ENCODE measurements at places on chromosomes 3 and 15.

DNA sequence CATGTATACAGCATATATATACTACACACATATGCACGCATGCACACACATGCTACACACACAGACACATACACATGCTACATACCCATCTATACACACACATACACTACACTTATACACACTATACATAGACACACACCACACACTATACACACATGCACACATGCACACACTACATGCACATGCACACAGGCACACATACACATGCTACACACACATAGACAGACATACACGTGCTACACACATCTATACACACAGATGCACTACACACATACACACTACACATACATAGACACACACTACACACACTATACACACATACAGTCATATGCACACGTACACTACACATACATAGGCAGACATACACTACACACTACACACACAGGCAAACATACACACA, 51.2 kb upstream of the PRR20G start:
- no peak for DNase-seq

- DNase-seq, result no peak
Measured at GRCh38 chr15:77915261-77915960, 162.1 kb downstream of the TBC1D2B start.

DNA sequence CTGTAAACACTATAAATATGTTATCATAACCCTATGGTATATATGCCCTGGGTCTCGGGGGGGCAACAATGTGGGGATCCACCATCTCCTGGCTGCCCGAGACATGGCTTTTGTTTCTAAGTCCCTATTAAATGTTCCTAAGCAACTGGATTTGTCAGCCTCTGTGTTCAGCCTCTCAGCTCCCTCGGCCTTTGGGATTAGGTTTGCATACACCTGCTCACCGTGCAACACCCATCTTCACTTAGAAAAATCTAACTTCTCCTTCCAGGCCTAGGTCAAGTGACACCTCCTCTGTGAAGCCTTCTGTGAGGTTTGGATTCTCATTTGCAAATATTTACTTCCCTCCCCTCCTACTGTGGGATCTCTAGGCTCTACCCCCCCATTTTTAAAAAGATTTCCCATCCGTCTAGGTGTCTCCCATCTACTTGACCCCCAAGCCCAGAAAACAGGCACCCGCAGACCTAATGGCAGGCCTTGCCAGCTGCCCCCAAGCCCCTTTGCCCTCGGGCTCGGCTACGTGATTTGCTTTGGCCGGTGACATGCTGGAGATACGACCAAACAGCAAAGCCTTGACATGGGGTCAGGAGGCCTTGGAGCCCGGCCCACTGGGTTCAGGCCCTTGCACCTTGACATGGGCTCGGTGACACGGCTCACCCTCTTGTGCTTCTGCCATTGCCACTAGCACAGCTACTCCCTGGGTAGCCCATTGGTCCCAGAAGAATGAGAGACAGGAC, 66.0 kb upstream of the BLM start:
- no peak for DNase-seq

- no peak for DNase-seq
Measured at GRCh38 chr3:4520033-4520816, 27.1 kb downstream of the ITPR1 start.

DNA sequence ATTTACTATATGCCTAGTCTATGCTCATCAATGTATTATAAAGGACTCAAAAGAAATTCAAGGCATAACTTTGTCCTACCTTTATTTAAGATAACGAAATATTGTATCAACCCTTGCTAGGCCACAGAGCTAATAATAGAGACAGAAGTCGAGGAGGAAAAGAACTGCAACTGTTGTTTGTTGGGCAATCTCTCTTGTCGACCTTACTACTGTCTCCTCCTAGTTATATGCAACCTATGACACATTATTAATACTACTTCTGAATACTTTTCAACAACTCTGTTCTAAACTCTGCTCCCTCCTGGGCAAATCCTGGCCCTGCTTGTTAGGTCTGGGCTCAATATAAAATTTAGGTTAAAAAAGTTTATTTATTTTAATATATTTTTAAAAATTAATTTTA, 24.6 kb downstream of the SPPL2A start:
- no peak for DNase-seq

- no peak for DNase-seq
Measured at GRCh38 chr3:158780766-158781165, 21.1 kb upstream of the MFSD1 start.

- no peak for DNase-seq
Measured at GRCh38 chr15:61997786-61998185, 62.5 kb downstream of the VPS13C start.

GRCh38 chr3:145269106-145269505, 891.9 kb downstream of the PLOD2 start:
- no peak for DNase-seq

- no peak for DNase-seq
Measured at GRCh38 chr3:151226088-151226563, 23.1 kb upstream of the GPR171 start.

- no peak for DNase-seq
Measured at GRCh38 chr15:58873267-58873666, 60.2 kb downstream of the SLTM start.

- DNase-seq, result no peak
Measured at GRCh38 chr3:78881501-78881900, 886.3 kb downstream of the ROBO1 start.

- no peak for DNase-seq
Measured at GRCh38 chr15:92670621-92671020, 15.0 kb upstream of the FAM174B start.

DNA sequence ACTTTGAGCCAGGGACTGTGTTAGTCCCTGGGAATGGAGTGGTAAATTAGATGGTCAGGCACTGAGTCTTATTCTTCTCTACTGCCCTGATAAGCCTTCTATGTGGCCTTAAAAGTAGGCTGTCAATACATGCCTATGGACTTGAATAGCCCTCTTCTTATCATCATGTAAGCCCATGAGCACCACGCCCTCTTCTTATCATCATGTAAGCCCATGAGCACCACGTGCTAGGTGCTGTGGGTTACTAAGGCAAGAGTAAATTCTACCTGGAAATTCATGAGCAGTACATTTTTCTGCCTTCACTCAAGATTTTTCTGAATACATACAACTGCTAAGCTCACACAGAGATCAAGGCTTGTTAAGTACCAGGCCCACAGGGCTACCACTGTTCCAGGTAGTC, 68.5 kb downstream of the DHX30 start:
- DNase-seq, result no peak

GRCh38 chr3:152183473-152183872, 85.3 kb upstream of the MBNL1 start:
- DNase-seq, result no peak

GRCh38 chr3:141482245-141482922, 4.4 kb upstream of the RASA2 start:
- no peak for DNase-seq

- DNase-seq, result no peak
Measured at GRCh38 chr3:36149447-36149865, 230.8 kb upstream of the STAC start.

DNA sequence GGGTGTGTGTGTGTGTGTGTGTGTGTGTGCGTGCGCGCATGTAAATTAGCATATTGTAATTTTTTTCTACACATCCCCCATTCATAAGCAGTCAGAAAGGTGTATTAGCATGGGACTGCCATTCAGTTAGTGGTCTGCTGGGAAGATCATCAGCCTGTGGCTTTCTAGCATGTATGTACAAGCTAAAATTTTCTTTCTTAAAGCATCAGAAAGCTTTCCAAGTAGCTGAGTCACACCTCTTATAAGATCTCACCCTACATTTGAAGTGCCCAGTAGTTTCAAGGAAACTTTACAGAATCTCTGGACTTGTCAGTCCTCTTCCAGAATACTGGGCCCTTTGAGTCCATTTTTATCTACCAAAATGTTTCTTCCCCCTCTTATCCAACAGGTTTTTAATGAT, 411.4 kb upstream of the TPRG1 start:
- DNase-seq, result no peak

DNA sequence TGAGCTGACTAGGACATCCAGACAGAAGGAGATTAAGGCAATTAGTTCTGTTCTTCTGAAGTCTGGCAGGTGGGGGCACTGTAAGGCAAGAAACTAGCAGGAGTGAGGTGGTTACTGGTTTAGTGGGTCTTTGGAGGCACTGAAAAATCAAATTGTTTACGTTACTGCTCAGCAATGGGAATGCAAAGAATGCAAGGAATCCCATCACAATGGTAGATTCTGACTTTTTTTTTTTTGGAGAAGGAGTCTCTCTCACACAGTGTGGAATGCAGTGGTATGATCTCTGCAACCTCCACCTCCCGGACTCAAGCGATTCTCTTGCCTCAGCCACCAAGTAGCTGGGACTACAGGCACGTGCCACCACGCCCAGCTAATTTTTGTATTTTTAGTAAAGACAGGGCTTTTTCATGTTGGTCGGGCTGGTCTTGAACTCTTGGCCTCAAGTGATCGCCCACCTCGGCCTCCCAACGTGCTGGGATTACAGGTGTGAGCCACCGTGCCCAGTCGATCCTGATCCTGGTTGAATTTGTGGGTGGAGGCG, 16.4 kb downstream of the FAM107A start:
- DNase-seq, result no peak

- DNase-seq, result no peak
Measured at GRCh38 chr15:59543721-59544547, 67.6 kb upstream of the GCNT3 start.

DNA sequence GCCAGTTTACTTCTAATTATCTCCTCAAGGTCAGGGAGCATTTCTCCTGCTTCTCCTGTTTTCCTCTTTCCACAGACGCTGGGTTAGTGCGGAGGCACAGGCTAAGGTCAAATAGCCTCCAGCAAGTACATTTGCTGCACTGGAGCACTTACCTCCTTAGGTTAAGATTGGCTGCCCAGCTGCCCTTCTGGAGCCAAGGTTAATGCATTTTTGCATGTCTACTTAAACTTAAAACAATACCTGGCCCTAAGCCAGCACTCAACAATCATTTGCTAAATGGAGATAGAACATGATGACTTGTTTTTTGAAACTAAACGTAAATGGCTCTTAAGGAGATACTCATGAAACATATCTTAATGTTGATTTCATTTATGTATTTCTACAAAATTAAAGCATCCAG, 83.5 kb downstream of the SSR3 start:
- no peak for DNase-seq

GRCh38 chr15:59190291-59190690, 16.4 kb upstream of the LDHAL6B start:
- no peak for DNase-seq

DNA sequence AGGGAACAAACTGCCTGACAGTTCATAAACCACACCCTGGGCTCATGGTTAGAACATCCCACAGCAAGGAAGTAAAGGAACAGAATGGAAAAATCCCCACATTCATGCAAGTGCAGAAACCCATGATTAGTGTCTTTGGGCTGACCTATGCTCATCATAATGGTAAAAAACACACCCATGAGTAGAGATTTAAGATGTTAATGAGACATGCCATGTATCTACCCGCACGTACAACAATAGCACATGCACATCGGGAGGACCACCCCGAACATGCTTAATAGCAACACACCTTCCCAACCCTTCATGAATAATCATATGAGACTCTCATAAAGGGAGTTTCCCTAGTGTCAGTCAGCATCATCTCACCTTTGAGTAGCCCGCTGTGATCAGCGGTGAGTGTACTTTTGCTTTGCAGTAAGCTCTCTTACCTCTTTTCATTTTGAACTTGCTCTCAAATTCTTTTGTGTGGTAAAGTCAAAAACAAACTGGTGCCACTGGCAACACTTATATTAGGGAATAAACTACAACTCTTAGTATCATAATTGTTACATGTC, 23.2 kb downstream of the ZBED2 start:
- no peak for DNase-seq

GRCh38 chr3:81958972-81959640, 197.7 kb upstream of the GBE1 start:
- DNase-seq, result no peak

GRCh38 chr3:12507591-12508281, 23.5 kb downstream of the TSEN2 start:
- no peak for DNase-seq

GRCh38 chr15:73571346-73571745, 61.8 kb downstream of the NPTN start:
- no peak for DNase-seq

GRCh38 chr3:3556078-3556477, 243.2 kb upstream of the LRRN1 start:
- DNase-seq, result no peak

DNA sequence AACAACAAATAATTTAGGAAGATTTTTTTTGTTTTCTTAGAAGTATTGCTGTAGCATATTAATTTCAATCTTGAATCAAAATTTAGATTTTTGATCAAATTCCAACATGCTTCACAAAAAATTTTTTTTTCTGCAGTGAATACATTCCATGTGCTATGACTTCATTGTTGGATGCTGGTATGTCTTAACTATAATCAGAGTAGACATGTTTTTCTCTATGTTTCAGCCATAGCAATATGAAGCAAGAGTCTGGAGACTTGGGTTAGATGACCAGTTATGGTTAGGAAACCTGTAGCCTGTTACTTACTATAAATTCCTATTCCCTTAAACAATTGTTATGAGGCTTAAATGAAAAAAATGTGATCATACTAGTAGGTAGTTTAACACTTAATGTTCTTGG, 176.1 kb upstream of the CHL1 start:
- no peak for DNase-seq

DNA sequence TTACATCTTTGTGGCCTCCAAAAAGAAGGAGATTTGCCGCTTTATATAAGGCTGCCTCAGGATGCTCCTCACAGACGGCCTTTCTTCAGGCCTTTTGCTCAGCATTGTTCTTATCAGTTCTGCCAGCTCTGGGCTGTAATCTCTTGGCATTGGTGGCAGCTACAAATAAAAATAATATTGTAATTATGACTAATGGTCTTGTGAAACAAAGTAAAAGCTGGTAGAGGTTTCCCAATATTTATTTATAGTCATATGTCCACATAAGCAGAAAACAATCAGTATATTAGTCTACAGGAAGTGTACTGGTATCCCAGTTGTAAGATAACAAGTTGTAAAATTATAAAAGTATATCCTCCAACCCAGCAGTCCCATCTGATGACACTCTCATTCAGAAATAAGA, 7.3 kb downstream of the NEK4 start:
- DNase-seq, result no peak

DNA sequence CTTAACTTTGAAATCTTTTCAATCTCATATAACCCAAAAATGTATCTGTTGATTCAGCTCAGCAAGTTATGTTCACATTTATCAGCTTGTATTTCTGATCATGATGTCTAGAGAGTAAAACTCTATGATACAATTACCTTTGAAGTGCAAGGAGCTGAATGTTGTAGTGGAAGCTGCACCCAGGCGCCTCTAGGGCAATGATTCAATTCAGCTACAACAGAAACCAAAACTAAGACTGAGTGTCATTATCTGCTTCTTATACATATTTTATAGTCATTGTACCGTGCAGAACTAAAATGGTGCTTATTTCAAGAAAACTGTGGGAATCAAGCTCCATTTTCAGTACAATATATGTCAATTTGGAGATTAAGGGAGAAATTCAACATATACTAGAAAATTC, 1237.5 kb downstream of the ZPLD1 start:
- DNase-seq, result no peak

DNA sequence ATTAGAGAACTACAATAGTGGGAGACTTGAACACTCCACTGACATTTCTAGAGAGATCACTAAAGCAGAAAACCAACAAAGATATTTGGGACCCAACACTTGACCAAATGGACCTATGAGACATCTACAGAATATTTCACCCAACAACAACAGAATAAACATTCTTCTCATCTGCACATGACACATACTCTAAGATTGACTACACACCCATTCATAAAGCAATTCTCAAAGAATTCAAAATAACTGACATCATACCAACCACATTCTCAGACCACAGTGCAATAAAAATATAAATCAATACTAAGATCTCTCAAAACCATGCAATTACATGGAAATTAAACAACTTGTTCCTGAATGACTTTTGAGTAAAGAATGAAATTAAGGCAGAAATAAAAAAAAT, 473.7 kb downstream of the LPP start:
- no peak for DNase-seq

All from esophagus squamous epithelium (tissue), 5 donors.